Activated B cell treated with CpG ODN at 0.5 μM for 24 hours (primary cell): ENCODE measurements at places on chromosomes 16 and 17. TPM values are rescaled to one million over a fixed set of nuclear protein-coding genes. Genes with fewer than 3 reads are reported as not detected.

The KRT20 gene
- not detected in 2 replicates for total RNA-seq

The LPCAT2 gene
- total RNA-seq = 0.04 and 0.42 TPM in 2 replicates

The MSI2 gene
- total RNA-seq = 93.2 and 102 TPM in 2 replicates

The PPP1R1B gene
- total RNA-seq = not detected in 2 replicates

The ARL16 gene
- total RNA-seq = 30.7 and 33.3 TPM in 2 replicates

The MAF gene
- total RNA-seq = 0.15 and 0.18 TPM in 2 replicates

The CNOT1 gene
- 243 and 266 TPM in 2 replicates for total RNA-seq

The VWA3A gene
- total RNA-seq = 0.53 and 0.54 TPM in 2 replicates

The MMP28 gene
- 0.59 TPM in 1 of 2 replicates, not detected in the other for total RNA-seq

The SOX9 gene
- 0.07 TPM in 2 replicates for total RNA-seq

The KRTAP4-9 gene
- total RNA-seq = not detected in 2 replicates

The GRB7 gene
- 0.44 TPM in 1 of 2 replicates, not detected in the other for total RNA-seq

The BMERB1 gene
- total RNA-seq = 7.1 TPM in 2 replicates

The OR4D1 gene
- total RNA-seq = not detected in 2 replicates

The ACAP1 gene
- 298 and 328 TPM in 2 replicates for total RNA-seq
